SK-N-SH (cell line): ENCODE measurements at places on chromosomes 1 and 21.

- DNase-seq = peak; percentile 18
Observed at GRCh38 chr1:33111965-33112364, 31.0 kb downstream of the AZIN2 start.

DNA sequence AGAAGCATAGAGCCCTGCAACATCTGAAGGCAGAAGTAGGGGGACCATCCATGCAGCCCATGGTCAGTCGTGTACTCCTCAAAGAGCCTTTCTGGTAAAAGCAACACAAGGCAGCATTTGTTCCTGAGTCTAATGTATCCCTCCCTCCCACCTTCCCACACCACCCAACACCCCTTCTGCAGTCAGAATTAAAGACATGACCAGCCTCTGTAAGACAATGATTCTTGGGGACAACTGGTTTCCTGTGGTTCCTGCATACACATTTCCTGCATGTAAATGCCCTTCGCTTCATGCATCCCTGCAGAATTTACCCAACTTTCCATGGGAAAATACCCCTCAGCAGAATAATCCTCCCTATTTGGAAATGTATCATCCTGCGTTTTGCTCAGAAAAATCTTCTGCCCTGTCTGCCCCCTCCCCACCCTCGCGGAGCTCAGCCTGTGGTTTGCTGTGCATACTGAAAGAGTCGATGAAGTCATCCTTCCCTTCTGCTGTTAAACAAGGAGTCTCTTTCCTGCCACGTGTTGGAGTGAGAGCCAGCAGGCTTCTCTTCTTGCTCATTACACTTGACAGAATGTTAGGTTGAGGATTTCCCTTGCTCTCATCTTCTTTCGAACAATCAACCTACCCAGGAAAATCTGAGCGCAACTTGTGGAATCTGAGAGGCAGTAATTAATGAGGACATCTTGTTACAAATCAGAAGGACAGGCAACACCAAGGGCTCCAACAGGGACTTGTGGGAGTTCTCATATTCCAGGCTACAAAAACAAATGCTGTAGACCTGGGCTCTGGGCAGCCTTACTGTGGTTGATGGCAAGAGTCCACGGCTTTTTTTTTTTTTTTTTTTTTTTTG is 4.7 kb downstream of the TNN start:
- no peak for DNase-seq

DNA sequence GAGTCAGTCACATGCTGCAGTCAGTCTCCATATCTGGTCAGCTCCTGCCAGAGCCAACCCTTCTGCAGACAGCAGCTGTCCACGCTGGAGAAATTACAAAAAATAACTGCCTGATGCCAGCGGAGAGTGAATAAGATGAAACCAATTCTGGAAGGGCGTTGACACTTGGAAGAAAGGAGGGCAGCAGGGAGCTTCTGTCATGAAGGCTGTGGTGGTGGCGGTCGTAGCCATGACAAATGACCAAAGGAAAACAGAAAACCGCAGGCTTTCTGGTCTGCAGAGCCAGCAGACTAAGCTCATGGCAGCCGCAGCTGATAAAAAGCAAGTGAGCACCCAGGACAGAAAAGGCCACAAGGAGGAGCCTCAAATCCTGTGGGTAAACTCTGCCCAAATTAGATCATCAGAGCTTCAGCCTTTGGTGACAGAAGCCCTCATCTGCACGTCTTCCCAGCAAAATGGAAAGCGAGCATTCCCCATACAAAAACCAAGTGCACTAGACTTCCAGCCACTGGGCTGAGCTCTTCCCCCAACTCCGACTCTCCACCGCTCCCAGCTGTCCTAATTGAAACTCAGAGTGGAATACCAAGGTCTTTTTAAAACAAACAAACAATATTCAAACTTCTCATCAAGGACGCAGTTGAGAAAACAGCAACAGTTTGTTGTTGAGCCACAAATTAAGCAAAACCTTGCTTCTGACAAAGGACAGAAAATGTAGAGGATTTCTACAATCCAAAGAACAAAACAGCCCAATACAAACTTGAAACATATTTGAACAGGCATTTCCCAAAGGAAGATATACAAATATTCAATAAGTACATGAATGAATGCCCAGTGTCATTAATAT is 28.7 kb downstream of the RSPH1 start:
- DNase-seq = no peak

DNA sequence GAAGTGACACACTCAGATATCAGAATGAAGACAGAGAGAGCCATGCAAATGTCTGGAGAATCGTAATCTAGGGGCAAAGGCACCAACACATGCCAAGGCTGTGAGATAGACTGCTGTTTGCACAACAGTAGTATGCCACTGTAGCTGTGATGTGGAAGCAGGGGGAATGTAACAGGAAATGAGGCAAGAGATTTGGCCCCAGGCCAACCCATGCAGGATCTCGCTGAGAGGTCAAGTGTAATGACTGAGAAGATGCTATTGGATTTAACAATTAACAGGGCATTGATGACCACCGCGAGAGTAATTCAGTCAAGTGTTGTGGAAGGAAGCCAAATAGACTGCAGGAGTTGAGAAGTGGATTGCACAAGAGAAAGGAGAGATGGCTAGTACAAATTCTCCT is 107.3 kb upstream of the ST6GALNAC5 start:
- DNase-seq = peak; percentile 12

DNA sequence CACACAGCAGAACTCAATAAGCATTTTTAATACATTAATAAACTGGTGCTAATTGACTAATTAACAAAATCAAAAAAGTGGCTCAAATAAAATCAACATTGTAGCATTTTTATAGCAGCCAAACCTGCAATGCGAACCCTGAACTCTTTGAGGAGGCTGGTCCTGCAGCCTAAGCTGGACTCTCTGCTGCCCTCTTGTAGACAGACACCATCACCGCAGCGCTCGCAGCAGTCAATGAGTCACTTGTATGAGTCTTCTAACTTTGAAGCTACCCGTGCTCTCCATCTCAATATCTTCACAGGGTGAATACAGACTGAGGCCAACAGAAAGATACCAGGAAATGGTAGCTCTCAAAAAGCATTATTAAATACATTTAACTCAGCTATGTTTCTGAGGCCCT is 9.7 kb upstream of the KRTAP7-1 start:
- DNase-seq = peak; percentile 25

DNA sequence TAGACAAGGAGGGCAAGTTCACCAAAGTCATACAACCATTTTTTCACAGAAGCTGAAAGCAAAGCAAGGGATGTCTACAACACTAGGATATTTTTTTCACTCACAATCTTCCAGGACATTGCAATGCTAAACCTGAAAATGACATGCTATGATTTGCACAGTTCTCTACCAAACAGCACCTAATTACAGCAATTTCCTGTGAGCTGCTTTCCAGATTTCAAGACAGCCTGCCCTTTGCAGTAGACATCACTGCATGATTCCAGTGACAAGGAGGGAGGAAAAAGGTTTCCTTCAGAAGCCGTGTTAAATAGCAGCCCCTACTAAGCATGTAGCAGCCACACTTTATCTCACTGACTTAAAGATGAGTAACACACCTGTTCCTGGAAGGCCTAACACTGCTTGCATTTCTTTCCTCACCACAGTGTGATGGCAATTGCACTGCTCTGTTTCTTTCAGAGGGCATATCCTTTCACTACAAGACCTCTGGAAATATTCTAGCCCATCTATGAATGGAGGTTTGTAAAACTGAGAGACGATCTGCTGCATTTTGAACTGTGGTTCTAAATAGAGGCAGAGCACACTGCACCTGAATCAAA is 97.1 kb downstream of the DUSP10 start:
- no peak for DNase-seq
